Right cardiac atrium (tissue), 5 donors: ENCODE measurements at places on chromosomes 11 and 22. TPM values are rescaled to one million over a fixed set of nuclear protein-coding genes. Genes with fewer than 3 reads are reported as not detected.

- no peak for DNase-seq
Observed at GRCh38 chr11:61927501-61927900, 10.1 kb upstream of the RAB3IL1 start.

DNA sequence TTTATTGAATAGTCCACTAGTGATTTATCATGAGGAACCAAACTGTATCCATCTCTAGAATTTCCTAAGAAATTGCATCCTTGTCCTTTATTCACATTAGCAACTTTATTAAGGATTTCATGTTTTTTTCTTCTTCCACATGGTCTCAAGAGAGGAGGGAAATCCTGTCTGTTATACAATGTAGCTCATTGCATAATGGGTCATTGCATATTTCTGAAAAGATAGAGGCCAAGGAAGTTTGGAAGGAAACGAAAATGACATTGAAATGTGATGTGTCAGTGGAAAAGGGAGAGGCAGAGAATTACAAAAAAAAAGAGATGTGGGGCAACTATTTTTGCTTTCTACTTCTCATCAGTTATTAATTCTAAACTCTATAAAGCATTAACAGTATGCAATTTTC is 353.1 kb downstream of the METTL15 start:
- no peak for DNase-seq

The MPZL2 gene
- 6.4 TPM for polyA plus RNA-seq

DNA sequence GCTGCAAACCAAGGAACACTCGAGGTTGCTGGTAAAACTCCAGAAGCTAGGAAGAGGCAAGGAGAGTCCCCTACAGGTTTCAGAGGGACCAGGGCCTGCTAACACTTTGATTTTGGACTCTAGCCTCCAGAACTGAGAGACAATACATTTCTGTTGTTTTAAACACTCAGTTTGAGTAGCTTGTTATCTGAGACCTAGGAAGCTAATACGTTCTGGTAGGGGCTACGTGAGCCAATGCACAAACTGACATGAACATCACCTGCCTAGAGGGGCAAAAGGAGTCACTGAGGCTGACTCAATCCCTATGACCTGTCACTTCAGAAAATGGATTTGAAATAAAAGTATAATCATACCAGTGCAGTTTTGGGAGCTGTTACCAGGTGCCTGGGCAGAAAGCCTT is 565.8 kb upstream of the CCDC90B start:
- DNase-seq = no peak

The DNAJB7 gene
- not detected for polyA plus RNA-seq

The MAP6 gene
- polyA plus RNA-seq = 3.8 TPM

The BBOX1 gene
- 0.16 TPM for polyA plus RNA-seq

DNA sequence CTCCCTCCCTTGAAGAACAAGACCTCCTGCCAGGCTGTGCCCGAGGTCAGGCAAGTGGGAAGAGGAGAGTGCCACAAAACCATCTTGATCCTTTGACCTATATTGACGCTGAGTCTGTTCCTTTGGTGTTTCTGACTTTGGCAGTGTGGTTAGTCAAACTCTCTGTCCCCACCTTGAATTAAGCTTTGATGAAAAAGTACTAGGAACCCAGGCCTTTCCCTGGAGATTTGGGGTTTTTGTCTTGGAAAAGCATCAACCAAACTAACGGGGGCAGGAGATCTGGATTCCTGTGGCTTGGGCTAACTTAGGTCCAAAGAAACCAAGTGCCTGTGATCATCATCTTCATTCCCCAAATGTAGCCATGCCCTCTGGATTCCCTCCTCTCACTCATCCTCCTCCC is 40.4 kb downstream of the ARFGAP2 start:
- DNase-seq = no peak

GRCh38 chr22:50012211-50013181 is at the start of gene IL17REL:
TSS of gene IL17REL (minus strand) at chr22:50012765. CDS start at chr22:50012646, 119 bp downstream.
- no peak for DNase-seq
